T-helper 17 cell (primary cell): ENCODE measurements at places on chromosomes 16 and 17. TPM values are rescaled to one million over a fixed set of nuclear protein-coding genes. Genes with fewer than 3 reads are reported as not detected.

DECR2 gene
- total RNA-seq, result 7.5 TPM

DNA sequence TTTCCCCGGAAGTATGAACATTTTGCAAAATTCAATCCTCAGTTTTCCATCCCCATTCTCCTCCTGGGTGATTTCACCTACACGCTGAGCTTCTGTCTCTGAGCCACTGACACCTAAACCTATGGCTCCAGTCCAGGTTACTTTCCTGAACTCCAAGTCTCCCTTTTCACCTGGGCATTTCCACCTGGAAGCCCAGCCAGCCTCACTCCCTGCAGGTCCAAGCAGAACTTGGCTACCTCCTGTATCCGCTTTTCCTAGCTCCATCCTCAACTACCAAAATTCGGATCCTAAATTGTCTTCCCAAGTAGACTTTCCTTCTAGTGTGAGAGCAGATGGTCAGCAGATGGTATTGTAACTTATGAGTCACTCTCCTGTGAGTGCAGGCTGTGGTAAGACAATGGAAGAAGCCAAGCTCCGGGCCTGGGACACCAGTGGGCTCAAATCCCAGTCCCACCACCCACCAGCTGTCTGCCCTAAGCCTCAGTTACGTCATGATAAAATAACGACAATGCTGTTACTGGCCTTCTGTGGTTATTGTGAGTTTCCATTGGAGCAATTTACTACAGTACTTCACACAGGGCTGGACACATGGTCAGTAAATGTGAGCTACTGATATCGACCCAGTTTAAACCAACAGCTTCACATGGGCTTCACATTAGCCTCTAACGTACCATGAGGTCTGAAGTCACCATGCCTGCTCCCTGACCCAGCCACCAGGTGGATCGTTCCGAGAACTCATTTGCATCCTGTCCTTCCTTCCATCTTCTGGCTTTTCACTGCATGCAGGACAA lies 33.3 kb downstream of the PECAM1 start:
- H3K4me1 ChIP-seq, result peaks cover 15% of the 10 kb centered on the region
- peaks cover 4% of the 10 kb centered on the region for H3K36me3 ChIP-seq
- H3K27me3 ChIP-seq, result no peaks in the 10 kb centered on the region
- DNase-seq, result no peak
- peak overlapping the region; percentile 70 for H3K27ac ChIP-seq
- no peak overlapping the region for H3K4me3 ChIP-seq

DNA sequence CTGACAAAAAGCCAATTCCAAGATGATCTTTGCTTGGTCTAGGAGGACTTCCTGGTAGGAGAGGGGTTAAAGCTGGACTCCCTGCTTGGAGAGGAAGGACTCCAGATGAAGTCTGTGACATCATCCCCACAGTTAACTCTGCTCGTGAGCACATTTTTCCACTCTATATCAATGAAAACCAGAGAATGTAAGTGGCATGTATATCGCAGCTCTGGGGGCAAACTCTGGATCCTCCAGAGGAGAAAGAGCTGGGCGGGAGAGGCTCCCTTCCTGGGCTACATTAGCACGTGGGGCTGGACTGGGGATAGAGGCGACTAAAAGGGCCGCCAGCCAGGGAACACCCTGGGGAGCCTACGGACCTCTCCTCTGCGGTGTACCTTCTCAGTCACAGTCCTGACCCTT lies 34.1 kb downstream of the HIC1 start:
- peak overlapping the region; percentile 100 for H3K4me3 ChIP-seq
- H3K27ac ChIP-seq, result peak overlapping the region; percentile 99
- peaks cover 53% of the 10 kb centered on the region for H3K4me1 ChIP-seq
- DNase-seq, result no peak
- H3K36me3 ChIP-seq, result peaks cover 15% of the 10 kb centered on the region

GRCh38 chr17:28675980-28676379 lies 14.0 kb downstream of the SUPT6H start:
- peaks cover 8% of the 10 kb centered on the region for H3K36me3 ChIP-seq
- no peak for DNase-seq
- no peak overlapping the region for H3K4me3 ChIP-seq

DNA sequence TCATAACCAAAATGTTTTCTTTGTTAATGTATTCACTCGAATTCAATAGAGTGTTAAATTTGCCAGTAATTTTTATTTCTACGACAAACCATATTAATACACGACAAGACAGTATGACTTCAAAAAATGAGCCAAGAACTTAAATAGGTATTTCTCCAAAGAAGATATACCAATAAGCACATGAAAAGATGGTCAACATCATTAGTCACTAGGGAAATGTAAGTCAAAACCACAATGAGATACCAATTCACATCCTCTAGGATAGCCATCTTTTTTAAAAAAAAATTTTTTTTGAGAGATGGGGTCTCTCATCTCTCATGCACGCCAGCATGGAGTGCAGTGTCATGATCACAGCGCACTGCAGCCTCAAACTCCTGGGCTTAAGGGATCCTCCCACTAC lies 5.0 kb upstream of the MEIOC start:
- peaks cover 2% of the 10 kb centered on the region for H3K4me1 ChIP-seq
- H3K4me3 ChIP-seq, result no peak overlapping the region
- DNase-seq, result no peak
- no peaks in the 10 kb centered on the region for H3K36me3 ChIP-seq
- no peak overlapping the region for H3K27ac ChIP-seq

GRCh38 chr17:68777243-68777855 lies 176.2 kb upstream of the FAM20A start:
- no peak overlapping the region for H3K27ac ChIP-seq
- H3K27me3 ChIP-seq, result peaks cover 39% of the 10 kb centered on the region
- no peaks in the 10 kb centered on the region for H3K4me1 ChIP-seq
- H3K4me3 ChIP-seq, result no peak overlapping the region
- DNase-seq, result no peak

GRCh38 chr16:57012353-57012752 lies 23.0 kb downstream of the NLRC5 start:
- H3K36me3 ChIP-seq, result peaks cover 6% of the 10 kb centered on the region
- DNase-seq, result no peak
- H3K27ac ChIP-seq, result peak overlapping the region; percentile 98
- peak overlapping the region; percentile 50 for H3K4me3 ChIP-seq
- H3K27me3 ChIP-seq, result no peaks in the 10 kb centered on the region
- H3K4me1 ChIP-seq, result peaks cover 52% of the 10 kb centered on the region
